ENCODE measurements at places on chromosomes 7 and 10. TPM values are rescaled to one million over a fixed set of nuclear protein-coding genes. Genes with fewer than 3 reads are reported as not detected.
A peak's percentile ranks its signal among the peaks of the same experiment; 100 is the strongest.

DNA sequence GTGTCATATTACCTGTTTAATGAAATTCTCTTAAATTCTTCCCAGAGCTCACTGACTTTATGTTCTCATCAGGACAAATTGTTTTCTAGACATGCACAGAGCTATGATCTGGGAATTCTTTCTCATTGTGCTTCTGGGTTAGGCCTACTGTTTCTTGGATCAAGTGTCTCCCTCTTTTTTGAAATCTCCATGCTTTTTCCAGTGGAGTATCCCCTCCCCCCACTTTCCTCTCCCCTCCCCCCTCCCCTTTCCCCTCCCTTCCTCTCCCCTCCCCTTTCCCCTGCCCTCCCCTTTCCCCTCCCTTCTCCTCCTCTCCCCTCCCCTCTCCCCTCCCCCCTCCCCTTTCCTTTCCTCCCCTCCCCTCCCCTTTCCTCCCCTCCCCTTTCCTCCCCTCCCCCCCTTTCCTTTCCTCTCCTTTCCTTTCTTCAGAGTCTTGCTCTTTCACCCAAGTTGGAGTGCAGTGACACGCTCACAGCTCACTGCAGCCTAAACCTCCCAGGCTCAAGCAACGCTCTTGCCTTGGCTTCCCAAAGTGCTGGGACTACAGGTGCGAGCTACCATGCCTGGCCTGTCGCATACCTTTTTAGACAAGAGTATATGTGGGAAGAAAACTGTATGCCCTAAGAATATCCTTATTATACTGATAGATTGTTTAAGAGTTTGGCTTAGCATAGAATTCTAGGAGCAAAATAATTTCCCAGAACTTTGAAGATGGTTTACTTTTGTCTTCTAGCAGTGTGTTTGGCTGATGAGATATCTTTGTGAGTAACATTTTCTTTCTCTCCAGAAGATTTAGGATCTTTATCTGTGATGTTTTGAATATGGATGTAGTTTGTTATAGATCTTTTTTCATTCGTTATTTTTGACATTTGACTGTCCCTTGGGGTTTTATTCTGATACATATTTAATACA lies 2.5 kb downstream of the DYNC2I1 start:
- H3K4me3 ChIP-seq, result peak overlapping the region; percentile 95
- H3K36me3 ChIP-seq, result 0 out of 2 replicates have a peak, but pooled peaks cover 4% of the 10 kb centered on the region
- H3K4me1 ChIP-seq, result peaks cover 40% of the 10 kb centered on the region

DNA sequence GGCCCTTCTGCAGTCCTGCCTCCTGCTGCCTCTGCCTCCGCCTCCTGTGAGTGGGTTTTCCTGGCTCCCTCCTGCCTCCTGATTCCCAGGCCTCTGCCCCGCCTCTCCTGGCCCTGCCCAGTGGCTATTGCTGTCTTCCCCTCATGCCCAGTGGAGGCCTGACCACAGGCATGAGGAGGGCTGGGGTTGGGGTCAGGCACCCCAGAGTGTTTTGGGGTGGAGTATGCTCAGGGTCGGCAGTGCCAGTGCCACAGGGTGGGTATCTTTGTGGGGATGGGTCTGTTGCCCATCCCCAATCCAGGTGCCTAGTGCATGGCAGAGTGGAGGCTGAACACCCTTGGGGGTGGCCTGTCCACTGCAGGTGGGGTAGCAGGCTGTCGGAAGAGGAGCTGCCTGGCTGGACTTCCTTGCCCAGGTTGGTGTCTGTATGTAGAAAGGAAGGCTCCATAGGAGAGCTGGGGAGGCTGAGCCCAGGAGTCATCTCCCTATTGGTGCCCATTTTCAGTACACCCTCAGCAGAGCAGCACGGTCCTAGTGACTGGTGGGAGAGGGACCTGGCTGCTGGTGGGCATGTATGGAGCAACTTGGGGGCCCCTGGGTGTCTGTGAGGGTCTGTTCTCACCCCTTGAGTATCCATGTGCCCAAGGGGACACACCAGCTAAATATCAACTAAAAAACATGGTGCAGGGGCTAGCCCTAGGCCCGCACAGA lies 62.2 kb downstream of the ARHGAP22 start:
- no peak overlapping the region for H3K27ac ChIP-seq
- H3K27me3 ChIP-seq, result no peaks in the 10 kb centered on the region
- no peaks in the 10 kb centered on the region for H3K4me1 ChIP-seq
- no peaks in the 10 kb centered on the region for H3K36me3 ChIP-seq
- DNase-seq, result no peak

- H3K4me3 ChIP-seq, result peak overlapping the region; percentile 76
- no peaks in the 10 kb centered on the region for H3K36me3 ChIP-seq
- peak overlapping the region; percentile 97 for H3K27ac ChIP-seq
- H3K27me3 ChIP-seq, result no peaks in the 10 kb centered on the region
- H3K4me1 ChIP-seq, result peaks cover 36% of the 10 kb centered on the region
Observed at GRCh38 chr7:129367349-129367699, 66.9 kb upstream of the STRIP2 start.

- no peak overlapping the region for H3K4me3 ChIP-seq
- no peaks in the 10 kb centered on the region for H3K4me1 ChIP-seq
- no peak overlapping the region for H3K27ac ChIP-seq
- H3K36me3 ChIP-seq, result no peaks in the 10 kb centered on the region
- H3K27me3 ChIP-seq, result no peaks in the 10 kb centered on the region
Observed at GRCh38 chr10:108090476-108091215, 926.1 kb upstream of the SORCS1 start.

GRCh38 chr10:129321727-129322126 lies 145.3 kb upstream of the MGMT start:
- H3K4me3 ChIP-seq, result no peak overlapping the region
- no peak overlapping the region for H3K27ac ChIP-seq
- no peaks in the 10 kb centered on the region for H3K4me1 ChIP-seq
- DNase-seq, result no peak
- peaks cover 24% of the 10 kb centered on the region for H3K27me3 ChIP-seq

DNA sequence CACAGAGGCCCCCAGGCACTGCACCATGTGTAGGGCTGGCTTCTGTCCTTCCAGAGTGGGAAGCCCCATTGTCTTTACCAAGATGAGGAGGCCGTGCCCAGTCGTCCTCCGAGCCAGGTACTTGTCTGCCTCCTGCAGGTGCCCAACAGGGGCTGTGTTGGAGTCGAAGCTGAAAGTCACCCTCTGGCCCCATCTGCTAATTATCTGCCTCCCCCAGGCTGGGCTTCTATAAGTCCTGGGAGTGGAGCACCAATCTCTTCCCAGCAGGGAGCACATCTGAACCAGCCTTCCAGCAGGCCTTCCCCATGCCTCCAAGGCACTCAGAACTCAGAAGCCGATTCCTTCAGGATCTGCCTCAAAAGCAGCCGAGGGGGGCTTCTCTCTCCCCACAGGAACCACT lies 11.6 kb upstream of the CHST15 start:
- H3K4me3 ChIP-seq, result peak overlapping the region; percentile 48
- H3K27me3 ChIP-seq, result no peaks in the 10 kb centered on the region
- no peaks in the 10 kb centered on the region for H3K36me3 ChIP-seq
- H3K4me1 ChIP-seq, result peaks cover 38% of the 10 kb centered on the region
- peak overlapping the region; percentile 95 for H3K27ac ChIP-seq

DNA sequence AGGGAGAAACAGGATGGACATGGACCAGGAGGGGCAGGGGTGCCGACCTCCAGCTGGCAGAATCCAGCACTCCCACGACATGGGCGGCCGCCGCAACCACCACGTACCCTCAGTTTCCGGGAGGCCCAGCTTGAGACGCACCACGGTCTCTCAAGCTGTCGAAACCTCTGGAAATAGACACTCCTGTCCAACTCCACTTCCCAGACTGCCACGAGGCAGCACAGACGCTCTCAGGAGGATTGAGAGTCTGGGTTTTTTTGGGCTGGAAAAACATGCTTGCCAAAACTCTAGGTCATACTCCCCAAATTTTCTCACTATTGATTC lies 37.9 kb upstream of the PDGFA start:
- H3K27ac ChIP-seq, result no peak overlapping the region
- no peak for DNase-seq
- H3K36me3 ChIP-seq, result no peaks in the 10 kb centered on the region
- no peaks in the 10 kb centered on the region for H3K27me3 ChIP-seq
- no peaks in the 10 kb centered on the region for H3K4me1 ChIP-seq

DNA sequence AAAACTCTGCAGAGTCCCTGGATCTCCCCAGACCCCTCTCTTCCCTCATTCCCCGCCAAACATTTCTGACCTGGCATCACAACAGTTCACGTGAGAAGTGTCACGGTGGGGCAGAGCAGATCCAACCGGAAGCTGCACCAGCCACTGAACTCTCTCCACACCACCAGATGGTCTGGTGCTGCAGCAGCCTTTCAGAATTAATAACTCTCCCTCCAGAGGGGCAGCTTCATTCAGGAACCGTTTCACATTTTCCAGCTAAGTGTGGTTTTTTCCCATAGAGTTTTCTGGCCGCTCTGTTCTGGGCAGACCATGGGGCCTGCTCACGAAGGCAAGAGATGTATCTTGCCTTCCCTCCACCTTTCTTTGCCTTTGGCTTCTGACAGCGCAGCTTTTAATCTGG lies 486.7 kb upstream of the GALNT17 start:
- H3K27me3 ChIP-seq, result peaks cover 66% of the 10 kb centered on the region
- no peak for DNase-seq
- H3K36me3 ChIP-seq, result no peaks in the 10 kb centered on the region
- H3K27ac ChIP-seq, result no peak overlapping the region

GRCh38 chr10:46226232-46226631 lies 60.6 kb upstream of the ANTXRL start:
- no peaks in the 10 kb centered on the region for H3K36me3 ChIP-seq
- peaks cover 37% of the 10 kb centered on the region for H3K4me1 ChIP-seq
- DNase-seq, result no peak
- no peak overlapping the region for H3K4me3 ChIP-seq
- H3K27ac ChIP-seq, result no peak overlapping the region

GRCh38 chr10:1047937-1048336 lies 982 bp downstream of the IDI1 start:
- peak overlapping the region; percentile 62 for H3K27ac ChIP-seq
- no peaks in the 10 kb centered on the region for H3K36me3 ChIP-seq
- H3K4me3 ChIP-seq, result peak overlapping the region; percentile 92
- no peaks in the 10 kb centered on the region for H3K27me3 ChIP-seq
- DNase-seq, result no peak

Gene ANTXRL
- 0.26 TPM for total RNA-seq

Gene PDE6C
- not detected for total RNA-seq

Gene LRWD1
- 57.9 TPM for total RNA-seq

Gene PITRM1
- total RNA-seq, result 92.3 TPM

Gene PPP1R17
- not detected for total RNA-seq

All from PC-9 (cell line).